ENCODE measurements at places on chromosomes 3 and 15. TPM values are rescaled to one million over a fixed set of nuclear protein-coding genes. Genes with fewer than 3 reads are reported as not detected.

GRCh38 chr15:66039117-66039871, 170.0 kb downstream of the RAB11A start:
- no peak overlapping the region for H3K27ac ChIP-seq
- no peak overlapping the region for H3K4me3 ChIP-seq
- DNase-seq = no peak
- H3K27me3 ChIP-seq = no peaks in the 10 kb centered on the region

- no peak overlapping the region for H3K4me3 ChIP-seq
- no peak for DNase-seq
- no peak overlapping the region for H3K27ac ChIP-seq
- H3K27me3 ChIP-seq = no peaks in the 10 kb centered on the region
- no peaks in the 10 kb centered on the region for H3K36me3 ChIP-seq
Observed at GRCh38 chr15:96657096-96657495, 326.6 kb downstream of the NR2F2 start.

DNA sequence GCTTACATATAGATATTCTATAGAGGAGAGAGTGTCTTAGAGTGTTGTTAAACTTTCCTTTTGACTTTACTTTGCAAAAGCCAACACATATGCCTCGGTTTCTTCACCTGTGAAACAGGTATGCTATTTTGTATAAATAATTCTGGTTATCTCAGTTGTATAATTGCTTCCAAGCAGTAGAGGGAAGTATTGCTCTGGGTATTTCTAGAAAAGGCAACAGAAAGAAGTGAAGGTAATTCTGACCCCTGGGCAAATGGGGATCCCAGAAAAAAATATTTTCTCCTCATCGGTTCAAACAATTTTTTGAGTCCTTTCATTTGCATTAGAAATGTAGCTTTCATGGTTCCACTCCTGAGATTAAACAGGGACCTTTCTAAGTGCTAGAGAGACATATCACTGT, 216.5 kb upstream of the SEMA6D start:
- H3K27me3 ChIP-seq = no peaks in the 10 kb centered on the region
- H3K36me3 ChIP-seq = no peaks in the 10 kb centered on the region
- no peaks in the 10 kb centered on the region for H3K4me1 ChIP-seq
- H3K27ac ChIP-seq = no peak overlapping the region
- no peak overlapping the region for H3K4me3 ChIP-seq
- DNase-seq = no peak

PDIA5 gene
- 8.7 TPM for total RNA-seq

MEGF11 gene
- total RNA-seq = not detected

DNA sequence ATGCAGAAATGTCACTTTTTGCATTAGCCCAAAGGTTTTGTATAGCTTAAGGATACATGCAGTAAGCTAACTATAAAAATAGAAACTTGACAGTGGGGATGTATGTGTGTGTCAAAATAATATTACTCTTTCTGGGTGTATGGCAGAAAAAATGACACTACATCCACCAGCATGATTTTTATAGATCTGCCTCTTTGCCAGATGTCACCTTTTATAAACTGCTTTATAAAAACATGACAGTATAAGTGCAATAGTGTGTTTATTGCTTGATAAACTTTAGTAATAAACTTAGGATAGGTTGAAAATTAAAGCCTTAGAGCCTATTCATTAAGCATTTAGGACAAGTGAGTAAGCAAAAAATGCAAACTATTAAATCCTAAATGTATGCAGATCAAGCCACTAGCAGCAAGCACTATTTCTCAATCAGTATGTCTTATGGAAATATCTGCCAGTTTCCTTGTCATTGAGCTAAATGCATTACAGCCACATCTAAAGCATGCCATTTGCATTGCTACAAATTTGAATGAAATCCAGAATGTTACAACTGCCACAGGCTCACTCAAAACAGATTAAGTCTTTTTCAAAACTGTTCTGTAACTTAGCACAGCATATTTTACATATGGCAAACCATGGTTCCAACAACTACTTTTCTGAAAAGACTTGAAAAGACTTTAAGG, 935.0 kb downstream of the FHIT start:
- H3K4me1 ChIP-seq = no peaks in the 10 kb centered on the region
- no peak for DNase-seq
- H3K27me3 ChIP-seq = no peaks in the 10 kb centered on the region
- H3K27ac ChIP-seq = no peak overlapping the region
- no peak overlapping the region for H3K4me3 ChIP-seq

GRCh38 chr3:139319428-139320402, 24.1 kb upstream of the MRPS22 start:
- no peak overlapping the region for H3K27ac ChIP-seq
- no peaks in the 10 kb centered on the region for H3K4me1 ChIP-seq
- H3K36me3 ChIP-seq = no peaks in the 10 kb centered on the region
- DNase-seq = no peak

GRCh38 chr3:50444213-50444612, 59.2 kb downstream of the CACNA2D2 start:
- H3K27me3 ChIP-seq = no peaks in the 10 kb centered on the region
- peaks cover 2% of the 10 kb centered on the region for H3K4me1 ChIP-seq
- no peak overlapping the region for H3K4me3 ChIP-seq
- no peaks in the 10 kb centered on the region for H3K36me3 ChIP-seq

GRCh38 chr15:34984889-34985630, 3.0 kb downstream of the ZNF770 start:
- H3K27me3 ChIP-seq = no peaks in the 10 kb centered on the region
- no peak overlapping the region for H3K4me3 ChIP-seq
- H3K27ac ChIP-seq = no peak overlapping the region
- DNase-seq = no peak
- H3K36me3 ChIP-seq = no peaks in the 10 kb centered on the region

GOLGA6L9 gene
- total RNA-seq = 1.5 TPM

DNA sequence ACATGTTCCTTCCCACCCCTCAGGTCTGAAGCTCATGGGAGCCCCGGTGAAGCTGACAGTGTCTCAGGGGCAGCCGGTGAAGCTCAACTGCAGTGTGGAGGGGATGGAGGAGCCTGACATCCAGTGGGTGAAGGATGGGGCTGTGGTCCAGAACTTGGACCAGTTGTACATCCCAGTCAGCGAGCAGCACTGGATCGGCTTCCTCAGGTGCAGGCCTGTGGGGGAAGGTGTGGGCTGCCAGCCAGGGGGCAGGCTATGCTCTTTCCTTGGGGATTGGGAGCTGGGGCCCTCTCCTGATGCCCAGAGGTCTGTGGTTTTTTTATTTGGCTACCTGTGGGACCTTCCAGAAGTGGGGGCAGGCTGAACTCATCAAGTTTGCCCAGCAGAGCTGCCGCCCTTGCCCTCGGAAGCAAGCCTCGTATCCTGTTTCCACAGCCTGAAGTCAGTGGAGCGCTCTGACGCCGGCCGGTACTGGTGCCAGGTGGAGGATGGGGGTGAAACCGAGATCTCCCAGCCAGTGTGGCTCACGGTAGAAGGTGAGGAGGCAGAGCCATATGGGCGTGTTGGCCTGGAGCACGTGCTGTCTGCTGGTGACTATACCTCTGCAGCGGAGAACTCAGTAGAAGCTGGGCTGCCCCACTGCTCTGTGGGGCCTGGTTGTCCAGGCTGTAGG, 2.2 kb downstream of the TYRO3 start:
- H3K36me3 ChIP-seq = no peaks in the 10 kb centered on the region
- H3K27ac ChIP-seq = no peak overlapping the region
- H3K4me1 ChIP-seq = peaks cover 19% of the 10 kb centered on the region
- H3K27me3 ChIP-seq = peaks cover 6% of the 10 kb centered on the region
- DNase-seq = no peak

- no peaks in the 10 kb centered on the region for H3K36me3 ChIP-seq
- no peak for DNase-seq
- no peak overlapping the region for H3K27ac ChIP-seq
Observed at GRCh38 chr3:180631317-180631716, 29.4 kb downstream of the TTC14 start.

All from naive thymus-derived CD4-positive, alpha-beta T cell (primary cell).